ENCODE measurements at places on chromosomes 2 and 18. TPM values are rescaled to one million over a fixed set of nuclear protein-coding genes. Genes with fewer than 3 reads are reported as not detected.

DNA sequence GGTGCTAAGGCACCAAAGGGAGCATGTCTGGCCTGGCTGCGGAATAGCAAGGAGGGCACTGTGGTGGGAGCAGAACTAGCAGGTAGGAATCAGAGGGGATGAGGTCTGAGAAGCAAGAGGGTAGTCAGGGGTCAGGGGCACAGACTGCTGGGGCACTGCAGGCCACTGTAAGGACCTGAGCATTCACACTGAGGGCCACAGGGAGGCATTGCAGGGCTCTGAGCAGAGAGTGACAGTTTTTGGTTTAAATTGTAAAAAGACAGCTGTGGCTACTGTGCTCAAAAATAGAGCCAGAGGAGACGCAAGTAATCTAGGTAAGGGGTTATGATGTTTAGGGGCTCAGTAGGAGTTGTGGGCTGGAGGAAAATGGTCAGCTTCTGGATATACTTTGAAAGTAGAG, 41.5 kb downstream of the ARHGAP25 start:
- DNase-seq, result no peak

The TUBB8B gene
- not detected for total RNA-seq

The TEKT4 gene
- not detected for total RNA-seq

DNA sequence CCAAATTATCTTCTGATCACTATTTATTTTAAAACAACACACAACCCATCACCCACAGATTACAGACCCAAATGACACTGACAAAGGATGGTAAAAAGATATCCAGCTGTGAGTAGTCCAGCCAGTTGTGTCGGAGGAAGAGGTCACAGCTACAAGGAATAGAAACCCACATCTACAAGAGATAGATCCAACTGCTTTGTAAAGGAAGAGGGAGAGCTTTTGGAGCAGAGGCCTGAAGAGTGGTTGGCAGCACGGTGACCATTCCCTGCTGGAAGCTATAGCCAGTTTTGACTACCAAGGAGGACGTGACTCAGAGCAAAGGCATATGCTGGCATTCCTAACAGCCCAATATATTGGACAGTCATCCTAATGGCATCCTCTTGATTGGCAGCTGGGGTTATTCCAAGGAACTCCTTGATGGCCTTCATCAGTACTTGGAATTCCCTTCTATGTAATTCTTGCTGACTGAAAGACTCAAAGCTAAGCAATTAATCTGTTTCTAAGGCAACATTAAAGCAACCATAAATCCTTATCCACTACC, 17.1 kb downstream of the SLC8A1 start:
- DNase-seq, result peak; percentile 98

The PPM1B gene
- total RNA-seq, result 13.5 TPM

GRCh38 chr2:8399731-8400130, 282.1 kb upstream of the ID2 start:
- no peak for DNase-seq

DNA sequence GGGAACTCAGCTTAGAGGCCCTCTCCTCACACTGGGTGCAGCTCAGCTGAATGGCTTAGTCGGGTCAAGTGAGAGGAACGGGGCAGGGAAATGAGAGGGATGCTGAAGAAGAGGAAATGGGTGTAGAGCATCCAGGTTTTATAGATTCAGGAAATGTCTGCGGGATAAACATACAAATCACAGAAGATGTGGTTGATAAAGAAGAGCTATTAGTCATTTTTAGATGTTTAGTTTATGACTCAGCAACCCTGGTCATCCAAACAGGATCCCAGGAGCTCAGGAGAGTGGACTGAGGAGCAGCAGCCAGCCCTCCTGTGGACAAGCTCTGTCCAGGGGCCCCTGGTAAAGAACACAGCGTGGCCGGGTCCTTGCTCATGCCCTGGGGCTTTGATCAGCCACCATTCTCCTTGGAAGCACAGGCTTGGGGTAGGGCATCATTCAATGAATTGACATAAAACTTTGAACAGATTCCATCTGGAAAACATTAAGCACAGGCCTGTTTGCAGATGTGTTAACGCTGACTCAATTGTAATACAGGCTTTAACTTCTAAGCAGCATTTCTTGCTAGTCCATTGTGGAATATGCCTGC, 83.0 kb downstream of the NPAS2 start:
- peak; percentile 92 for DNase-seq

The FAM110C gene
- total RNA-seq, result not detected

DNA sequence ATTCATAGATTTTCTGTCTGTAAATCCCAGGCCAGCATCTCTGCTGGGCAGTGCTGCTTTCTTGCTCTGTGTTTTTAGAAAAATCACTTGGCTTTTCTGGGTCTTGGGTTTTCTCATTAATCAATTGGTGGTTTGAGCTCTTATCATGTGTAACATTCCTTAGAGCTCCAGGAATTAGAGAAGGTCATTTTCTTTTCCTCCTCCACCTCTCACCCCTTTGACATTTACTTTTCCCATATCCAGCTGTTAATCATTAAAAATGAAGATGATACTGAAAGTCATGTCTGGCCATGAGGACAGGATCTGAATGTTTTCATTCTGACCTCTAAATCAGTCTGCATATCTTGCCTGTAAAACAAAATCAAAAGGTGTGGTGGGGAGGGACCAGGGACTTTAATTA, 111.0 kb downstream of the LRRTM1 start:
- DNase-seq, result no peak

DNA sequence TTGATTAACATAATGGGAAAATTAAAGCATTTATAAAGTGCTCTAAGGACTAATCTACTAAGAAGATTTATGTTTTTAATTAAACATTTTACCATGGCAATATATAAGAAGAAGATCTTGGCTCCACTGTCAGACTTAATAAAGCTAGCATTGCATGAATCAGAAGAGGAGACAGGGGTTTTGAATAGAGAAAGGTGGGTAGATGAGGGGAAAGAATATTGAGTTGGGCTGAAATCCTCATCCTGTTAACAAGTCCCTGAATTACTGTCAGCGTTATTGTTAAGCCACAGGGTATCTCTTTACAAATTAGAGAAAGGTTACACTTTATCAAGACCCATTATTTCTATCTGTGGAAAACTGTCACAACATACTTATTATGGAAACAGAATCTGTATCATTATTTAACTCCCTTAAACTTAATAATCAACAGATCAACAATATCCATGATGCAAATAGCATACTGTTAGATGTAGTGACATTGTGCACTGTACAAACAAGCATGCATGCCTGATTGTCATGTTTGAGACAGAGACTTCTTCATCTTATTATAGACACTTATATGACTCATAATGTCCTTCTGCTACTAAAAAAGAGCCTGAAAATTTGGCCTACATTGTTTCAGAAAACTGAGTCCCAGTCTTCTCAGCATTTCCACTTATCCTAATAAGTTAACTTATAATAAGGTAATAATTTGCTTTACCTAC, 304.1 kb downstream of the NRXN1 start:
- DNase-seq, result no peak

The SIX3 gene
- total RNA-seq, result not detected

The IL37 gene
- not detected for total RNA-seq

DNA sequence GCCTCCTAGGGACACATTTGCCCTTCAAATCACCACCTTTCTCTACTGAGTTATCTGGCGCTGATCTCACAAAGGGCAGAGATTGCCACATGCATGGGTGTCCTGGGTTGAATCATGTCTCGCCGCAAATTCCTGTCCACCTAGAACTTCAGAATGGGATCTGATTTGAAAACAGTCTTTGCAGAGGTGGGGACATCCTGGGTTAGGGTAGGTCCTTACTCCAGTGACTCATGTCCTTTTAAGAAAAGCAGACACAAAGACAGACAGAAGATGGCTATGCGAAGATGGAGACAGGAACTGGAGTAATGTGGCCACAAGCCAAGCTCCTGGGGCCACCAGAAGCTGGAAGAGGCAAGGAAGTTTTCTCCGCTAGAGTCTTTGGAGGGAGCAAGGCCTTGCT, 197.4 kb upstream of the SMIM21 start:
- DNase-seq, result no peak

GRCh38 chr18:60649107-60649506, 276.5 kb upstream of the MC4R start:
- no peak for DNase-seq

The MBD1 gene
- total RNA-seq, result 84.9 TPM

GRCh38 chr18:62738639-62739038, 23.3 kb downstream of the PHLPP1 start:
- DNase-seq, result no peak
